ENCODE measurements at places on chromosomes 1 and 21.

- no peak for DNase-seq
Measured at GRCh38 chr1:160104486-160104885, 6.1 kb upstream of the IGSF8 start.

DNA sequence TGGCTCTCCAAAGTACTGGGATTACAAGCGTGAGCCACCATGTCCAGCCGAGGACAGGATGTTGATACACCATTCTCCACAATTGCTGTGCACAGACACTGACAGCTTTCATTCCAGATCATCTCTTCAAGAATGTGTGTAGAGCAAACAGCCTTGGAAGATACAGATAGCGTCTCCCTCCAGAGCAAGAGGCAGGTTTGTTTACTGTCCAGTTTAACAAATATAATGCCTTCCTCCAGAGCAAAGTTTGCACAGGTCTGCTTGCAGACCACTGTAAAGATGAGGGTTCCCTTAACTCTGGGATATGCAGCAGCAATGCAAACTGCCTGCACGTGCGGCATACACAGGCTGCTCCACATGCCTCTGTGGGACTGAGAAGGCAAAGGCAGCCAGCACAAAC lies 4.6 kb downstream of the TMPRSS3 start:
- DNase-seq: no peak

DNA sequence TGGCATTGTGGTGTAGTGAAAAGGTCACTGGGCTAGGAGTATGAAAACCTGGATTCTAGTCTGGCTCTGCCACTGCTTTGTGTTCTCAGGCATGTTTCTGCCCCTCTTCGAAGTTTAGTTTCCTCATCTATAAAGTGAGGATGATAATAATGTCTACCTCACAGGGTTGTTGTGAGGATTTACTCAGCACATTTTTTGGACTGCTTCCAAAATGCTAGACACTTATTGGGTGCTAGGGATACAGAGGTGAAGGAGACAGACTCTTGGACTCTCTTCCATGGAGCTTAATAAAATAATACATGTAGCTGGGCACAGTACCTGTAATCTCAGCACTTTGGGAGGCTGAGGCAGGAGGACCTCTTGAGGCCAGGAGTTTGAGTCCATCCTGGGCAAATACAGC lies 3.6 kb downstream of the KIF2C start:
- DNase-seq: no peak

DNA sequence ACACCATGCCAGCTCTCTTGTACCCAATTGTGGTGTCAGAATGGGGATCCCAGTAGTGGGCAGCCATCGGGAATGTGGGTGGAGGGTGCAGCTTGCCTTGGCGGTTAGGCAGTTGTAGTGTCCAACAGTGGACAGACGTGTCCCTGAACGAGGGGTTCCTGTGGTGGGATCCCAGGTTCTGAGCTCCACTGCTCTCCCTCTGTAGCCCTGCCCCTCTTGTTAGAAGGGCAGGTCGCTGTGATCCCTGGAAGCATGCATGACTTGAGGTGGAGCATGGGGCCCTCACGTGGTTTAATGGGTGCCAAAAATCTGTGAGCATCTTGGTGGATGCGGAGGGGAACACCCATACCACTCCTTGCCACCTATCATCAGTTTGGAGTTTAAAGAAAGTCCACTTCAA lies 4.3 kb downstream of the GALNT2 start:
- DNase-seq: no peak

DNA sequence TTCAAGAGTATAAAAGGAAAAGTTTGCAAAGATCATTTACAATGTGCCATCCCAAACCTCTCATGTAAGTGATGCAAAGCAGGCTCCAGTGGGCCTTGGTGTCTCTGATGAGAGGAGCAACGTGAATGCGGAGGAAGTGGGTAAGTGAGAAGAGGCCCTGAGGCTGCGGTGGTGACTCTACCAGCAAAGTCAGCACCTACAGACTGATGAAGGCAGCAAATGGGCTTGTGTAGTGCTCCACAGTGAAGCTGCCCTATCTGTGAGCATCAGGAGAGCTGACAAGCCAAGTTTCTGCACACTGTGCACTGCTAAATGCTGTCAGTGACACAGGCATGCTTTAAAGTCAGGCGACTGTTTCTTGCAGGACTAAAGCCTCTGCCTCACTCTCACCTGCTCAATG lies 15.6 kb upstream of the RAP1A start:
- no peak for DNase-seq
